CD4-positive, alpha-beta memory T cell (primary cell): ENCODE measurements at places on chromosomes 7 and 10. TPM values are rescaled to one million over a fixed set of nuclear protein-coding genes. Genes with fewer than 3 reads are reported as not detected.

DNA sequence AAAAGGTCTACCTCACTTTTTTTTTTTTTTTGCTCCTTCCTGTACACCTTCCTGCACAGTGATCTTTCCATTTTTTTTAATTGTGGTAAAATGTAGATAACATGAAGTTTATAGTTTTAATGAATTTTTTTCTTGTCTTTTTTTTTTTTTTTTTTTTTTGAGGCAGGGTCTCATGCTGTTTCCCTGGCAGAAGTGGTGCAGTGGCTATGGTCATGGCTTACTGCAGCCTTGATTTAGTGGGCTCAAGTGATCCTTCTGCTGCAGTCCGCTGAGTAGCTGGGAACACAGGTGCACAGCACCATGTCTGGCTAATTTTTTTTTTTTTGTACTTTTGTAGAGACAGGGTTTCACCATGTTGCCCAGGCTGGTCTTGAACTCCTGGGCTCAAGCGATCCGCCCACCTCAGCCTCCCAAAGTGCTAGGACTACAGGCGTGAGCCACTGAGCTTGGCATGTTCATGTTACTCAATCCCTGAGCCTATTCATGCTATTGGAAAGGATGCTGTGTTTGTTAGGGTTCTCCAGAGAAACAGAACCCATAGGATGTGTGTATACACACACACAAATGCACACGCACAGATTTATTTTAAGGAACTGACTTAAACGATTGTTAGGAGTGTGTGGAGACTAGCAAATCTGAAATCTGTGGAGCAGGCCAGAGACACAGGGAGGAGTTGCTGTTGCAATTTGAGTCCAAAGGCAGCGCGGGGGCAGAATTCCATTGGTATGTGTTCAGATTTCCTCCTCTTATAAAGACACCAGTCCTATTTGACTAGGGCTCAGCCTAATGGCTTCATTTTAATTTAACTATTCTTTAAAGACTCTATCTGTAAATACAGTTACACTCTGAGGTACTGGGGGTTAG is 29.1 kb downstream of the GALNT11 start:
- H3K36me3 ChIP-seq: no peaks in the 10 kb centered on the region
- H3K4me3 ChIP-seq: no peak overlapping the region
- H3K4me1 ChIP-seq: no peaks in the 10 kb centered on the region
- no peaks in the 10 kb centered on the region for H3K27me3 ChIP-seq
- DNase-seq: no peak
- no peak overlapping the region for H3K27ac ChIP-seq

LEP gene
- total RNA-seq: not detected

- no peak overlapping the region for H3K27ac ChIP-seq
- H3K4me3 ChIP-seq: no peak overlapping the region
Observed at GRCh38 chr7:46841248-46841647, 740.7 kb downstream of the TNS3 start.

DNA sequence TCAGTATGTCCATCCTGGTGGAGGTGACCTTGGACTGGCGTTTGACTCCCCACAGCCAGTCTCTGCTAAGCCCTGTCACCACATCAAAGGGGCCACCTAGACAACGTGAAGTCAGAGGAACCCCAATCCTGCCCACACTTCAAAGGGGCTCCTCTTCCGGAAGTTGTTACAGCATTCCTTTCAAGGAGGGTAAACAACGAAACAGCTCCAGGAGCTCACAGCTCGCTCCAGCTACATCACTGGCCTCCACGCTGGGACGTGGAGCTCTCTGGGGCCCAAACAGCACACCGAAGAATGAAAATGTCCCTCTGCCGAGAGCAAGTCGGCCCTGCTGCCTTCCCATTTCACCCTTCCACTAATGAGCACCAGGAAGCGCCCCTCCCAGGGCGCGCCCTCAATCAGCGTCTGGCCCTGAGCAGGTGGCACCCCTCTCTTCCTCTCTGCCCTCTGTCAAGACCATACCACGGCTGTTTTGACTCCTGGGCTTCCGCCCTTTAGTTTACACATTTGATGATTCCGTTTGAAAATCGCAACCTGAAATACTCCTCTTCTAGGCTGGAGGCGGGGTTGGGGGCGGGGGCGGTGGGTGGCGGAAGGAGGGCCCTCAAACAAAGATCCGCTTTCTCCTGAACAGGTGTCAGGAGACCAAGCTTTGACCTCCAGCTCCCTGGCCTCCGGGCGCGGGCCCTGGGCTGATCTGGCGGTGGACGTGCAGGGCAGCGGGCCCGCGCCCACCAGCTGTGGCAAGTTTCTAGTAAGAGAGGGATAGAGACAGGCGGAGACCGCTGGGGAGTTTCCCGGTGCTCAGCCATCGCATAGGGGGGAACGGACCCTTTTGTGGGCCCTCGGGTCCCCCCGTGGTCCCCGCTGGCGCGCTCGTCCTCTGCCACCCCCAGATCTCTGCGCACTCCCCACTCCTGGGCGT is 53.1 kb upstream of the KDM7A start:
- no peaks in the 10 kb centered on the region for H3K27me3 ChIP-seq
- peaks cover 37% of the 10 kb centered on the region for H3K4me1 ChIP-seq
- H3K27ac ChIP-seq: peak overlapping the region; percentile 84
- H3K36me3 ChIP-seq: no peaks in the 10 kb centered on the region
- peak overlapping the region; percentile 83 for H3K4me3 ChIP-seq

TEX47 gene
- total RNA-seq: not detected

DNA sequence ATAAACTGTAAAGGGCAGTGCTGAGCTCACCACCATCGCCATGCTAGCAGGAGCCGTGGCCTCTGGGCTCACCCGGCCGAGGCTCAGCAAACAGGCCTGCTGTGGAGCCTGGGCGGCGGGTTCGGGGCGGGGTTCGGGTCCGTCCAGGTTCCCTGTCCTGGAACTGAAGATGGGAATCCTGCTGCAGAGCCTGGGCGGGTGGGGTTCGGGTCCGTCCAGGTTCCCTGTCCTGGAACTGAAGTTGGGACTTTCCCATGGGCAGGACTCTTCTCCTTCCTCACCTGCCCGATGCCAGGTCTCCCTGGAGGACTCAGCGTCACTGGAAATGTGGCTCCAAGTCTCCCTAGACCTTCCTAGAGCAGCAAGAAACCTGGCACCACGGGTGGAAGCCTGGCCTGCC is 36.6 kb downstream of the EN2 start:
- no peak for DNase-seq
- H3K4me1 ChIP-seq: peaks cover 8% of the 10 kb centered on the region
- no peak overlapping the region for H3K27ac ChIP-seq
- no peak overlapping the region for H3K4me3 ChIP-seq

AUTS2 gene
- 35.2 TPM for total RNA-seq

DNA sequence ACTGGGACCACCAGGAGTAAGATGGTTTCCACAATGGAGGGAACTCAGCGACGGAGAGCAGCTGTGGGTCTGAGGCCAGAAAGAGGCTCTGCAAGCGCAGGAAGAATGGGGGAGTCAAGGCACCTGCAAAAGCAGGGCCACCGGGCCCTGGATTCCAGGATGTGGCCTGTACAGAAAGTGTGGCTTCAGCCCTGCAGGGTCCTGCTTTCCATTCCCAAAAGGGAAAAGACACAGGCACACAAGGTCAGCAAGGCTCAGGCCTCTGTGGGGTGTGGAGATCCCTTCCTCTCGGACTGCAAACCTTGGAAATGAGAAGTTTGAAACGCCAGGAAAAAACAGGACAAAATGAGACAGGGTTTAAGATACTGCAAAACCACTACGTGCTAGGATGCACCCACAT is 232.5 kb downstream of the TNS3 start:
- no peak overlapping the region for H3K4me3 ChIP-seq
- DNase-seq: no peak
- no peaks in the 10 kb centered on the region for H3K36me3 ChIP-seq
- H3K27ac ChIP-seq: no peak overlapping the region

MIOS gene
- 22.9 TPM for total RNA-seq

- H3K36me3 ChIP-seq: peaks cover 6% of the 10 kb centered on the region
- no peaks in the 10 kb centered on the region for H3K27me3 ChIP-seq
- H3K4me3 ChIP-seq: no peak overlapping the region
- peak; percentile 49 for DNase-seq
Observed at GRCh38 chr7:5701085-5701914, 80.2 kb downstream of the RNF216 start.

DNA sequence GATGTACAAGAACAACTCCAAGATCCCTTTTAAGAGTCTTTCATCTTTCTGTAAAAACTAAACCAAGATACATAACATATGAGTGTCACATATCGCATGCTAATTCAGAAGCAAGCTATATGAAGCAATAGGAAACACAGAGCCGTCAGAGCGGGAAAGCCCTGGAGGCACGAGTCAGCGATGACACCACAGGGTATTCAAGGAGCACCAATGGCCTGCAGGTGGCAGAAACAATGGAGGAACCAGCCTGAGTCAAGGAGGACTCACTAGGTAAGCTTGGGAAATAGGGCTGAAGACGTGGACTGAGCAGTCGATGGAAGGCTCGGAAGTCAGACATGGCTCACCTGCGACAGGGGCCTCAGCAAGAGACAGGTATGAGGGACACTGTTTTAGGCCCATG is 214.4 kb downstream of the FAM107B start:
- no peak overlapping the region for H3K4me3 ChIP-seq
- H3K27ac ChIP-seq: peak overlapping the region; percentile 79
- H3K36me3 ChIP-seq: no peaks in the 10 kb centered on the region
- H3K27me3 ChIP-seq: no peaks in the 10 kb centered on the region
- peak; percentile 94 for DNase-seq

NAT16 gene
- not detected for total RNA-seq

- no peak overlapping the region for H3K27ac ChIP-seq
- H3K27me3 ChIP-seq: no peaks in the 10 kb centered on the region
- H3K4me1 ChIP-seq: no peaks in the 10 kb centered on the region
- no peaks in the 10 kb centered on the region for H3K36me3 ChIP-seq
- H3K4me3 ChIP-seq: no peak overlapping the region
Observed at GRCh38 chr10:124025660-124026588, 67.5 kb downstream of the CHST15 start.

- no peak overlapping the region for H3K27ac ChIP-seq
- no peaks in the 10 kb centered on the region for H3K27me3 ChIP-seq
- no peak overlapping the region for H3K4me3 ChIP-seq
- DNase-seq: no peak
Observed at GRCh38 chr10:124249196-124249595, 155.8 kb upstream of the CHST15 start.

DNA sequence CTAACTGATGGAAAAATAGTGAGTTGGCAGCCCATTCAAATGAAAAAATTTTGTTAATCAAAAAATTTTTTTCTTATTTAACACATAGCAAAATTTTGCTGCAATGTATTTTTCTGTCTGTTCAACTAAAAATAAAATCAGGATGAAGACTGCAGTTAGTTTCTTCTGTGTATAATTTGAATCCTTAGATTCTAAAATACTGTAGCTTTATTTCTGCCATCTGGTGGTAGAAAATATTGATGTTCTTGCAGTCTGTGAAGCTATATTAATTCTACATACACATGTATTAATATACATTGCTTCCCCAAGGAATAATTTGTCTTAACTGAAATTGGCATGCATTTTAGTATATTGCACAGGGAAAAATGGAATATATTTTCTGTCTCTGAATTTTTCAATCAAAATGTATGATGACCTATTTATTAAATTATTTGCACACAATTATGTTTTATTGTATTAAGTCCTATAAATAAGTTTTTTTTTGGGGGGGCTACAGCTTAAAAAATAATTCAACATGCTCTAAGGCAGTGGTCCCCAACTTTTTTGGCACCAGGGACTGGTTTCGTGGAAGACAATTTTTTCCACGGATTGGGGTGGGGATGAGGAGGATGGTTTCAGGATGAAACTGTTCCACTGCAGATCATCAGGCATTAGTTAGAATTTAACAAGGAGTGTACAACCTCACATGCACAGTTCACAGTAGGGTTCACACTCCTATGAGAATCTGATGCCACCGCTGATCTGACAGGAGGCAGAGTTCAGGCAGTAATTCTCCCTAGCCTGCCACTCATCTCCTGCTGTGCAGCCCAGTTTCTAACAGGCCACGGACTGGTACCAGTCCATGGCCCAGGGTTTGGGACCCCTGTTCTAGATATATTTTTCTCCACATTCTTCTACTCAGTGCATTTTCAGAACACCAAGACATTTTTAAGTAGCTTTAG is 119.4 kb downstream of the GNAT3 start:
- no peak overlapping the region for H3K27ac ChIP-seq
- DNase-seq: no peak
- no peaks in the 10 kb centered on the region for H3K27me3 ChIP-seq
- no peak overlapping the region for H3K4me3 ChIP-seq
- no peaks in the 10 kb centered on the region for H3K4me1 ChIP-seq

IGFBP3 gene
- 19.0 TPM for total RNA-seq

- no peaks in the 10 kb centered on the region for H3K27me3 ChIP-seq
- H3K4me3 ChIP-seq: no peak overlapping the region
- H3K36me3 ChIP-seq: no peaks in the 10 kb centered on the region
Observed at GRCh38 chr10:126012485-126012884, 116.1 kb downstream of the FANK1 start.

GRCh38 chr10:128046953-128047290 is 79.3 kb downstream of the MKI67 start:
- H3K4me1 ChIP-seq: peaks cover 48% of the 10 kb centered on the region
- peak overlapping the region; percentile 77 for H3K4me3 ChIP-seq
- peaks cover under 1% of the 10 kb centered on the region for H3K36me3 ChIP-seq
- H3K27ac ChIP-seq: peak overlapping the region; percentile 83
- H3K27me3 ChIP-seq: no peaks in the 10 kb centered on the region

- no peaks in the 10 kb centered on the region for H3K27me3 ChIP-seq
- H3K4me1 ChIP-seq: peaks cover 4% of the 10 kb centered on the region
Observed at GRCh38 chr10:31808258-31809218, 120.1 kb downstream of the ARHGAP12 start.

ZKSCAN5 gene
- total RNA-seq: 9.3 TPM

SLC13A1 gene
- not detected for total RNA-seq

ZNF365 gene
- 4.9 TPM for total RNA-seq

GRCh38 chr10:107280293-107280692 is 115.8 kb upstream of the SORCS1 start:
- no peaks in the 10 kb centered on the region for H3K36me3 ChIP-seq
- no peaks in the 10 kb centered on the region for H3K27me3 ChIP-seq
- no peak overlapping the region for H3K27ac ChIP-seq
- H3K4me1 ChIP-seq: no peaks in the 10 kb centered on the region
- no peak overlapping the region for H3K4me3 ChIP-seq
- DNase-seq: no peak

- no peaks in the 10 kb centered on the region for H3K36me3 ChIP-seq
- H3K27ac ChIP-seq: no peak overlapping the region
- no peaks in the 10 kb centered on the region for H3K27me3 ChIP-seq
- H3K4me3 ChIP-seq: no peak overlapping the region
- no peak for DNase-seq
Observed at GRCh38 chr10:117253908-117254307, 13.0 kb downstream of the SLC18A2 start.

DNA sequence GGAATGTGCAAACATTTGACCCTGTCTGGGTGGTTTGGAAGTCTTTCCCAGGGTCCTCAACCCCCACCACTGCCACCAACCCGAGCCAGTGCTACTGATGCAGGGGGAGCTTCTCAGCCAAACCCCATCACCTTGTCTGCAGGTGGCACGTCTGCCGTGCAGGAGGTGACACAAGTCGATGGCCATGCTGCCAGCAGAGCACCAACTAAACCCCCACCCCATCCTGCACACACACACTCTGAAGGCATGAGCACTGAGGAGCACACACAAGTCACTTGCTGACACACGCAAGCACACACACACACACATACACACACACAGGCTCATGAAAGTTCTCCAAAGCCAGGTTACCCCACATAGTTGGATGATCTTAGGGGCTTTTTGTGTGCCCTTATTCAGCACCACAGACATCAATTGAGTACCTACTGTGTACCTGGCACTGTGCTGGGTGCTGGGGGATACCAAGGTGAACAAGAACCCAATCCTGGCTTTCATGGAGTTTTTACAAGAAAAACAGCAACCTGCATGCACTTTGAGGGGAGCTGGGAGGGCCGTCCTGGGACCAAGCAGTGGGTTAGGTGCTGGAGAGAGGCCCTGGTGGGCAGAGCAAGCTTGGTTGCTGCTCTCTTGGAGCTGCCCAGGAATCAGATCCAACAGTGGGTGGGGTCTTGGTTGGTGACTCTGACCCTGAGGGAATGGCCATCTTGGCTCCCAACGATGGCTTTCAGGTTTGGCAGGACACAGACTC is 118.8 kb downstream of the RGS10 start:
- H3K4me3 ChIP-seq: no peak overlapping the region
- H3K27ac ChIP-seq: no peak overlapping the region
- peaks cover 8% of the 10 kb centered on the region for H3K36me3 ChIP-seq
- H3K4me1 ChIP-seq: peaks cover 10% of the 10 kb centered on the region
